ENCODE measurements at places on chromosomes 12 and 14. TPM values are rescaled to one million over a fixed set of nuclear protein-coding genes. Genes with fewer than 3 reads are reported as not detected.

- no peak for ATAC-seq
Observed at GRCh38 chr12:128932521-128932920, 79.2 kb downstream of the GLT1D1 start.

- no peak for ATAC-seq
Observed at GRCh38 chr14:34593740-34594375, 36.1 kb downstream of the SNX6 start.

- no peak for ATAC-seq
Observed at GRCh38 chr12:39355841-39356240, 87.1 kb downstream of the KIF21A start.

GRCh38 chr12:54417712-54418440 is 1.2 kb downstream of the ITGA5 start:
- no peak for ATAC-seq

- no peak for ATAC-seq
Observed at GRCh38 chr14:81784084-81784483, 250.4 kb upstream of the SEL1L start.

DNA sequence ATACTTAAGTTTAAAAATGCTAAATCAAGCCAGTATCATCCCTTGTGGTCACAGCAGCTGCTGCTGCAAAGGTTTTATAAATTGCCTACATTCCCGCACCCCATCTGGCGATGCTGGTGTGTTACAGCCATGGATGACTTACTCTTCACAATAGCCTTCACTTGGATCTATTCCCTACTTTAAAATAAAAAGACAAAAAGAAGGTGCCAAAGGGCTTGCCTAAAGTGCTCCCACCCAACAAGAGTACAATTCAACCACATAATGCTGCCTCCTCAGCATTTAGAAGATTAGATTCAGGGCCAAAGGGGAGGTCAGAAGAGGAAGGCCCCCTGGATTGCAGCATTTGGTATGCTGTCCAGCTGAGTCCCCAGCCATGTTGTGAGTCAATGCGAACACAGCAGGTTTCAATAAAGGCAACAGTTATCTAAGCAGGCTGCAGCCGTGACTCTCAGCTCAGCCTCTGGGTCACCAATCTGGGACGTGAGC is 176.1 kb downstream of the DAD1 start:
- no peak for ATAC-seq

- ATAC-seq: no peak
Observed at GRCh38 chr14:58598804-58599525, 38.8 kb upstream of the DACT1 start.

DNA sequence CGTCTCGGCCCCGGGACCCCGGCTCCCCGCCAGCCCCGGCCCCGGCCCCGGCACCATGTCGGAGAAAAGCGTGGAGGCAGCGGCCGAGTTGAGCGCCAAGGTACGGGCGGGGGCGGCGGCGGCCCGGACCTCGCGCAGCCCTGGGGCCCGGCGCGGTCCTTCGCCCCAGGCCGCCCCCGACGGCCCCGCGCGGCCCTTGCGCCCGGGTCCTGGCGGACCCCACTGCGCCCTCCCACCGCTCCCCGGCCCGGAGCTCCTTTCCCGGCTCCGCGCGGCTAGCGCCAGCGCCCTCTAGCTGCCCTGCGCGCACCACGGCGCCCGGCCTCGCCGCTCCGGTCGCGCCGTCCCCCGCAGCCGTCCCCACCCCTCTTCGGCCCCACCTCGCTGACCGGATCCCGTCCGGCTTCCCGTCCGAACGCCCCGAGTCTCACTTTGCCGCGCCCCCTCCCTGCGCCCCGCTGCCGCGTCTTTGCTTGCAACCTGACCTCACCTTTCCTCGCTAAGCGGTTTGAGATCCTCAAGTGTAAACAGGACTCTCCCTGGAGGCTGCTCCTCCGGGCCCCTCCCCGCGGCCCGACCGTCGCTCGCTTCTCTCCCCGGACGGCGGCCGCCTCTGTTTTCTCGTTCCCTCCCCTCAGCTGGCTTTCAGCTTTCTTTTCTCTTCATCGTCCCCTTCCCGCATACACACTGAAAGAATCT is 637 bp downstream of the PTMS start:
- ATAC-seq: peak; percentile 63

- ATAC-seq: no peak
Observed at GRCh38 chr12:56760460-56760859, 2.7 kb upstream of the HSD17B6 start.

DNA sequence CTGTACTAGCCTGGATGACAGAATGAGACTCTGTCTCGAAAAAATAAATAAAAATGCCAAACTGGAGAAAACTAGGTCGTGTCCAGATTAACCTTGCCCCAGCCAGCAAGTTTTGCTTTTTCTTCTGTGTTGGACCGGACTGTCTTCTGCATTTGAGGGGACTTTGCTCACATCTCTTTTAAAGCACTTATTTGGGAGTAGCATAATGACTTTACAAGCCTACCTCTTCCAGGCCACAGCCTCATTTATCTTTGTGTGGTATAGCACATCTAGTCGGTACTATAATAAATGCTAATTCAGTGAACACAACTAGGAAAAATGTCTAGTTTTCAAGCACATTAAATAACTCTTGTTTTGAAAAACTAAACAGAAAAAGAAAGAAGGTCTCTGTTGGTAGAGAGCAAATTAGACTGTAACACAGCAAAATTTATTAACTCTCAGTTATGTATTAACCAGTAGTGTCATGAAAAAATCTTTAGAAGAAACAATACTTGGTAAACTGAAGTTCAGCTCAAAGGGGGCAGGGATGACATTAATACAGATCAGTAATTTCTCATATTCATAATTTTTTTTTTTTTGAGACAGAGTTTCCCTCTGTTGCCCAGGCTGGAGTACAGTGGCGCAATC is 52.0 kb downstream of the WDHD1 start:
- ATAC-seq: no peak

DNA sequence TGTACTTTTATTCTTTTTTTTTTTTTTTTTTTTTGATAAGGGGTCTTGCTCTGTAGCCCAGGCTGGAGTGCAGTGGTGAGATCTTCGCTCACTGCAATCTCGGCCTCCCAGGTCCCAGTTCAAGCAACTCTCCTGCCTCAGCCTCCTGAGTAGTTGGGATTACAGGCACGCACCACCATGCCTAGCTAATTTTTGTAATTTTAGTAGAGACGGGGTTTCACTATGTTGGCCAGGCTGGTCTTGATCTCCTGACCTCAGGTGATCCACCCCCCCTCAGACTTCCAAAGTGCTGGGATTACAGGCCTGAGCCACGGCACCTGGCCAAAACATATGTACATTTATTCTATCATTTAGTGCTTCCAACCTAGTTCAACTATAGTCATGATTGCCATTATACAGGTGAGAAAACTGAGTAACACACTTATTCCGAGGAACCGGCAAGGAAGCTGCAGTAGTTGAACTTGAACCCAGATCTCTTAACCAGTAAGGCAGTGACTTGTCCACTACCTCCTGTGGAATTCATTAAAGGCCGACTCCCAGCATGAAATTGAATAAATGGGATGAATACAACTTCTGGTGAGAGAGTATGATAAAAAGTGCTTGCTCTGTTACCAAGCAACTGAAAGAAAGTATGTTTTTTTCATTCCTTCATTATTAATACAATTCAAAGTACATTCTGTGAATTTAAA is 755 bp upstream of the ATF7IP start:
- ATAC-seq: no peak

DNA sequence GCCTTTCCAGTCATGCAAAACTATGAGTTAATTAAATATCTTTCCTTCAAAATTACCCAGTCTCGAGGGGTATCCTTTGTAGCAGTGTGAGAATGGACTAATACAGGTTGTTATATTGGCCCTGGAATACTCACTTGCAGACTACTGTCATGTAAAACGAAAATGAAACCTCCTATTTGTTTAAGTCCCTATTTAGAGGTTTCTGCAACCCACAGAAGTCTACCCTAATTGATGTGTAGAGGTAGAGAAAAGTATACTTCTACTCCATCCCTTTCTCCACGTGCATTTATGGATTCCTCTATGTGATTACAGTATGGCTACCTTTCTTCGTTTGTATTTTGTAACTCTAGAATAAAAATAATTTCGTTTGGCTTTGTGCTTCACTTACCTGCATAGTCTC is 371.1 kb downstream of the FSCB start:
- no peak for ATAC-seq

GRCh38 chr14:77911356-77911755 is 111.4 kb downstream of the ADCK1 start:
- ATAC-seq: no peak

- no peak for ATAC-seq
Observed at GRCh38 chr12:91347481-91348214, 165.0 kb upstream of the DCN start.

DNA sequence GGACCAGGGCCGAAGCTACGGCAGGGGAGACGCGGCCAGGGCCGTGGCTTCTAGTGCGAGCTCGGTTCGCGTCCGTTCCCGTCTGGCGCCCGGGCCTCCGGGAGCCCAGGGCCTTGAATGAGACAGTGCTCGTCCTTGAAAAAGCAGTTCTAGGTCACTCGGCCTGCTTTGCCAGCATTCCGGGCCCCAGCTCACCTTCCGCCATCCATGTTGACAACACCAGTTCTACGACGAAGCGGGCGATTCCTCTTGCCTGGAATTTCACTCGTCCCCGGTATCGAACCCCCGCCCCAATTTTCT is 4.5 kb downstream of the OR10AD1 start:
- ATAC-seq: peak; percentile 17

DNA sequence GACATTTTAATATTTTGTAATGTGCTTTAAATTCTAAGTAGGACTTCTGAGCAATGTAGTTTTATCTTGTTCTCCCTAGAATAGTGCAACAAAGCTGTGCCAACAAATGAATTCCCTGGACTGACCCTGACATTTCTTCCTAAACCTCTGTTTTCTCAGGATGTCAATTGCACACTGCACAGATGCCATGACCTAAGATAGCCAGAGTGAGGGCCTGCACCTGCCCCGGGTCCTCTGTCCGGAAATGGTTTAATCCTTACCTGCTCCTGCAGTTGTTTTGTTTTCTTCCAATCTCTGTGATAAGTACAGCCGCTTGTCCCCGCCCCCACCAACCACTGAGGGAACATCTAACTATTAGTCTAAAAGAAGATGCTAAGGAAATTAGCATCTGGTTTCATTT is 831.5 kb downstream of the GALC start:
- ATAC-seq: no peak

GRCh38 chr14:100168506-100168905 is 9.1 kb upstream of the DEGS2 start:
- no peak for ATAC-seq

DNA sequence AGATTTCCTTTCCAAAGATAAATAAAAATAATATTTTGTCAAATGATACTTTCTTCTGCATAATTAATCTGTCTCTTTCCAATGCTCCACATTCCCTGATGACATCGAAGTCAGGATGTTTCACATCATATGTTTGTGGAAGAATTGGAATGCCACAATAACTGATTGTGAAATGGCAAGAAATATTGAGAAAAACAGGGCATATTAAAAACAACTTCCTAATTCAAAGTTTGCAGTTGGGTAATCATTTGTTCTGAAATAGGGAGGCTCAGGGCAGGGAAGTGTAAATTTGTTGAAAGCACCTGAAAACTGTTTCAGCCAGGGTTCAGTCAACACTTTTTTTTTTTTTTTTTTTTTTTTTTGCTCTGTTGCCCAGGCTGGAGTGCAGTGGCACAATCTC is 50.7 kb downstream of the BCAT1 start:
- peak; percentile 51 for ATAC-seq

GRCh38 chr12:98544751-98545150 is 29.4 kb downstream of the TMPO start:
- ATAC-seq: no peak

GRCh38 chr12:23888396-23889068 is 60.9 kb downstream of the SOX5 start:
- no peak for ATAC-seq

DNA sequence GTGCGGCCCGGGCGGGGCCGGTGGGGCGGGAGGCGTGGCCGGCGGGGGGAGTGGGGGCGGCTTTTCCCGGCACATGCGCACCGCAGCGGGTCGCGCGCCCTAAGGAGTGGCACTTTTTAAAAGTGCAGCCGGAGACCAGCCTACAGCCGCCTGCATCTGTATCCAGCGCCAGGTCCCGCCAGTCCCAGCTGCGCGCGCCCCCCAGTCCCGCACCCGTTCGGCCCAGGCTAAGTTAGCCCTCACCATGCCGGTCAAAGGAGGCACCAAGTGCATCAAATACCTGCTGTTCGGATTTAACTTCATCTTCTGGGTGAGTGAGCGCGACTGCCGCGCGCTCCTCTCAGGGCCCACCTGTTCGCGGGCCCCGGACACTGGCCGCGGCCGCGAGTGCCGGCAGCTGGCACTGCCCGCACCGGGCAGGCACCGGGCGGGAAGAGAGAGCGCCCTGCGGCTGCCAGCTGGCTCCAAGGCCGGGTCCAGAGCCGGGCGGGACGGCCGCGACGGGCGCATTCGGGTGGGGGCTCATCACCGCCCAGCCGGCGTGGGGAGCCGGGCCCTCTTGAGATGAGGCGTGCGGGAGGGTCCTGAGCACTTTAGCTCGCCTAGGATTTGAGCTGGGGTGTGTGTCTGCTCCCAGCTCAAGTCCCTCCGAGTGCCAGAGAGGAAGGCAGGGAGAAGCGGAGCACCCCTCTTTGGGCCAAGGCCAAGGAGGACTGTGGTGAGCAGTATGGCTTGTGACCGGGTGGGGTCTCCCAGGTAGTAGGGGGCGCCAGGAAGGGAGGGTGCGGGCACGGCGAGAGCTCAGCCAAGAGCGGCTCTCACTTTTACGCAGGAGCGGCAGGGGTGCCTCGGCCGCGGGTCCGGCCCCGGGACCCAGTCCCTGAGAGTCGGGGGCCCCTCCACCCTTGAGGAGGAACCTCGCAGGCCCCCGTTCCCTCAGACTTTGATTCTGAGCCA is at the start of gene CD9:
Gene CD9 (plus strand): TSS at position 145 of the 957 bp plus-strand sequence. CDS start 100 bp downstream, at position 245.
- peak; percentile 69 for ATAC-seq

- no peak for ATAC-seq
Observed at GRCh38 chr14:74508844-74509428, 15.4 kb downstream of the ISCA2 start.

- ATAC-seq: no peak
Observed at GRCh38 chr14:23827100-23827892, 126.3 kb upstream of the DHRS4 start.

GRCh38 chr12:106645465-106646330 is 62.9 kb downstream of the RFX4 start:
- peak; percentile 33 for ATAC-seq

DNA sequence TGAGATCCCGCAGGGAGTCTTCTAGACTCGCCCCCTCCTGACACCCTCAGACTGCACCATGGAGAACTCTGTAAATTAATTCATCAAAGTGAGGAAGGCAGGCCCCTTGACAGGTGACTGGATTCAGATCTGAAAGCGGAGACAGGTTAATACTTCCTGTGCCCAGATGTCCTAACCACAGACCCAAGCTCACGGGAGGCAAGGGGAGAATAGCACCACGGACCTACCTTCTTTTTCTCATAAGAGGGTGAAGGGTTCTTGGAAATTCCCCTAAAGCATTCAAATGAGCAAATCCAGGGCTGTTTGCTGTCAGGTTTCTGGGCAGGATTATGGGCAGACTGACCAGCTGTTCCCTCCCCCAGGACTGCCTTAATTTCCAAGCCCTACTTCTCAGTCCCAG is 170.0 kb downstream of the ZFP36L1 start:
- no peak for ATAC-seq

The EXOC3L4 gene
- 0.40 TPM for total RNA-seq

The PZP gene
- 0.62 TPM for total RNA-seq

The USP15 gene
- 60.3 TPM for total RNA-seq

The AEBP2 gene
- 41.4 TPM for total RNA-seq

The TAC3 gene
- not detected for total RNA-seq

The ACSS3 gene
- 6.8 TPM for total RNA-seq

The PELI2 gene
- 13.1 TPM for total RNA-seq

Data from gastroesophageal sphincter (tissue), 4 donors.